Calu3 (cell line): ENCODE measurements at places on chromosomes 5 and 9.

DNA sequence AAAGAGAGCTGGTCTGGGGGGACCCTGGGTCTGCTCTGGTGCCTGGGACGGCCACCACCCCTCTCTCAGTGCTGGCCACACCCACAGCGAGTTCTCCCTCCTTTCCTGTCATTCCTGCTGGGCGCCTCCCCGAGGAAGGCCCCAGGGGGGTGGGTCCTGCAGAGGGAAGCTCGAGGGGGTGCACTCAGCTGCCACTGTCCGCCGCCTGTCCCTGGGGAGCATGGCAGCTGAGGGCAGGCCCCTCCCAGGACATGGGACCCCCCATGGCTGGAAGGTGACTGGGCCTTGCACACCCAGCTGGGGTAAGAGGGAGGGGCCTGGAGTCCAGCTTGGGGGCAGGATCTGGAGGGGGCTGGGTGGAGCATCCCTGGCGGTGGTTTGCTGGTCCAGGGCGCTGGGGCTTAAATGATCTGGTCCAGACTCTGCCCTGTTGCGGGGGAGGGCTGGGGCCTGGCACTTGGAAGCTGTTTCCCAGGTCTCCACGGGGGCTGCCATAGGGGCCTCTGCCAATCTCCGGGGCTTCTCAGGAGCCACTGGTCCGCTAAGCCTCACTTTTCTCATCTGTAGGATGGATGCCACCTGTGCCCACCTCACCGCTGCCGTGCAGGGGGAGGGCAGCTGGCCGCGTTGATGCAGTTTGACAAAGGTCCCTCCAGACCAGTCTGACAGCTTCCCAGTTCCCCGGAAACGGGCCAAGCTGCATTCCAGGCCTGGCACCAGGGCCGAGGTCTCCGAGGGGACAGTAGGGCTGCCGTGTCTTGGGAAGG is 6.0 kb upstream of the SLC2A6 start:
- peak; percentile 73 for DNase-seq

GRCh38 chr5:90632791-90633190 is 74.2 kb downstream of the ADGRV1 start:
- DNase-seq: no peak

DNA sequence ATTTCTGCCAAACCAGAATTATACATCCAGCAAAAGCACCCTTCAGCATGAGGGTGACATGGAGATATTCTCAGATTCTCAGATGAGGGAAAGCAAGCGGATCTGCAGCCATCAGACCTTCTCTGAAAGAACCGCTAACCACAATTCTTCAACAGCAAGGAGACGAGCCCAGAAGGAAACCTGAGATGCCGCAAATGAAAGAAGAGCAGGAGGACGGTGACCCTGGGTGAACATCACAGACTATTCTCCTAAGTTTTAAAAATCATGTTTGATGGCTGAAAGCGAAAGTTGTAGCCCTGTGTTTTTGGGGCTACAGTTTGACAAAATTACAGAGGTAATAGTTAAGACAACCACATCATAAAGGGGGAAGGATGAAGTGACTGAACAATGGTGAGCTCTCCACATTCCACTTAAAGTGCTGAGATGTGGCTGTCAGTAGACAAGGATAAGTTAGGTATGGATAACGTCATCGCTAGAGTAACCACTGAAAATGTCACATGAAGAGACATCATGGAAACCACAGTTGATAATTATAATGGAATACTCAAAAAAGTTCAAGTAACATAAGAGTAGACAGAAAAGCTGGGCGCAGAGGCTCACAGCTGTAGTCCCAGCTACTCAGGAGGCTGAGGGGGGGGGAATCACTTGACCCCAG is 31.5 kb upstream of the NSMF start:
- DNase-seq: no peak

DNA sequence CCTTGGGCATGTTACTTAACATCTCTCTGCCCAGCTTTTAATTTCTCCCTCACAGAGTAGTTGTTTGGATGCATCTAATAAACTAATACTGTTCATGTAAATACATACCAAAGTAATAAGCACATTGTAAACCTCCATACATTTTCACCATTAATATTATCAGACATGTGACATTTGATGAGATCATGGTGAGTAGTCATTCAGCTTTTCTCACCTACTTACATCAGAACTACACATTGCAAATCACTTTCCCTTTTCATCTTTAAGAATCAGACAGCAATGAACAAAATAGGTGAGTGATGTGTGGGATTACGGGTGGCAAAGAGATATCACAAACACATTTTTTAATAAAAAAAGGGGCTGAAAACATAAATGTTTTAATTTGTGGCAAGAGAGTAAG is 89.3 kb downstream of the JAKMIP2 start:
- DNase-seq: no peak

DNA sequence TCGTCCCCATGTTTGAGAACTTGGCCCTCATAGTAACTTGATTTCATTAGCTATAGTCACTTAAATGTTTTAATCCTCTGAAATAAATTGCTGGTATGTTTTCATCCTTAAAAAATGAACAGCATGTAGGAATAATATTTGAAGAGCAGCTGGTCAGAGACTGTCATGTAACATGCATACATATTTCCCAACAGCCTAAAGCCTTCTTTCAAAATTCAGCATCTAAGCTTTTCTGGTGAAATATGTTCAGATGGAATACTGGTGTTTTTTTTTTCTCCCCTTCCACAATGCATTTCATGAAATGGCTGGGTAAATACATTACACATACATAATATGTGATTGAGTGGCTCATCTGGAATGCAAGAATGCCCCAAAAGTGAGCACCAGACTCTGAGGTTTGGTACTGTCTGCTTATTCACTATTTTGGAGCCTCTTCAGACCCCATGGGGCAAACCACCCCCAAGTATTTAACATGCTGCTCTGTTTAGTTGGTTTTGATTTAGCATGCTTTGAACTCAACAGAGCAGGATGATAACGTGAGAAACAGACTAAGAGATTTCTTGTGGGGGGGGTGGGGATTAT is 94.0 kb downstream of the SMARCA2 start:
- DNase-seq: no peak

- peak; percentile 87 for DNase-seq
Observed at GRCh38 chr5:1174122-1174936, 27.1 kb upstream of the SLC6A19 start.

DNA sequence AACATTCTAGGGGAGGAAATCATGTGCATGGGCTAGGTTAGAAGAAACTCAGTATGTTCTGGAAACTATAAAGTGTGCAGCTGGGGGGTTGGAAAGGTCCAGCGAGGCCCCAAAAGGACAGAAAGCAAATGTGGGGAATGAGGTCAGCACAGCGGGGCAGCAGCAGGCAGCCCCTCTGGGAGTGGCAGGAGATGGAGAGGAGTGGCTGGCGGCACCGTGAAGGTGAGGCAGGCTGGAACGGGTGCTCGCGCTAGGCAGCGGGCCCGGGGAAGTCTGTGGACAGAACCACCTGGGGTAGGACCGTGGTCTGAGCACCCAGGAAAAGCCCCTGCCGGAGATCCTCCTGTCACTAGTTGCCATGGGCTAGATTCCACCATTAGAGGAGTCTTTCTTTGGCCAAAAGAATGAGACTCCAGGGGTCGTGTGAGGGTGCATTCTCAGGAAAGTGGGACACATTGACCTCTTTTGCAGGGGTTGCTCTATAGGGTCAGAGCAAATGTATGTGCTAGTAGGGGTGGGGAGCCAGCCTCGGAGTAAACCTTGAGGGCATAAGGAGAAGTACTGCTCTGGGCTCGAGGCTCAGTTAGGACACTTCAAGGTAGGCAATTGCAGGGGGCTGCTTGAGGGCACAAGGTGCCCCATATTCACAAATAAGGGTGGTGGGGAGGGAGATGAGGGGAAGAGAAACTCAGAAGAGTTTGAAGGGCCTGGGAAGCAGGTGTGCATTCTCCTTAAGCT is 61.2 kb downstream of the IL6ST start:
- no peak for DNase-seq

DNA sequence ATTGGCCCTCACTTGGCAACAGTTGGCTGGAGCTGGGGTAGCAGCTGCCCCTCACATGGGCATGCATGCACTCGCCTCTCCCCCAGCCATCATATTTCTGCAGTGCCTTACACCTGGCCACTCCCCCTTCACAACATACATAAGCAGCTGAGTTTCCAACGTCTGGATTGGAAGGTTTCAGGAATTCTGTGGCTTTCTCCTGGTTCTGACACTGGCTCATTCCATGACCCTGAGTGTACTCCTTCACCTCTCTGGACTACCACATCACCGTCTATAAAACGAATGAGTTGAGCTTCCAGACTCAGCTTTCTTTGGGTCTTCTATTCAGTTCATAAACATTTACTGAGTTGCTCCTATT is 84.3 kb downstream of the GALNT10 start:
- no peak for DNase-seq

DNA sequence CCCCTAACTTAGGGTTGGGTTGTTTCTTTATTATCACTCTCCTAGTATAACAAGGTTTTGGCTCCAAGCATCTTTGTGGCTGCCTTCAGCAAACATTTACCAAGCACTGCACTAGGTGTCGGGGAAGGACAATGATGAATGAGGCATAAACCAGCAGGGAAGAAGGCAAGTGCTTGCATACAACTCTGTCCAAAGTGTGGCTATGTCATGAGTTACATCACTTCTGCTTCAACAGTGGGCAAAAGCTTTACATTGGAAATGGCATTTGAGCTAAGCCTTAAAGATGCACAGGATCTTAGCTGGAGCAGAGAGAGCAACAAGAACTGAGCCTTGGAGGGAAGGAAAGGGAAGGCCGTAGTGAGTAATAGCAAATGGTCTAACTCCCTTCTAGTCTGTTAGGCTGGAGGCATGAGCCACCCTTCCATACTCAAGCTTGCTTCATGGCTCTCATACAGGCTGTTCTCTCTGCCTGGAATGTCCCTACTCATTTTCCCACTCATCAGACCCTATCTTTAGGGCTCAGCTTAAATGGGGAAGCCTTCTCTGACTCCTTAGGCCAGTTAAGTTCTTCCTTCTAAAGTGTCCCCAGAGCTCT is 121.8 kb downstream of the SEMA6A start:
- no peak for DNase-seq

DNA sequence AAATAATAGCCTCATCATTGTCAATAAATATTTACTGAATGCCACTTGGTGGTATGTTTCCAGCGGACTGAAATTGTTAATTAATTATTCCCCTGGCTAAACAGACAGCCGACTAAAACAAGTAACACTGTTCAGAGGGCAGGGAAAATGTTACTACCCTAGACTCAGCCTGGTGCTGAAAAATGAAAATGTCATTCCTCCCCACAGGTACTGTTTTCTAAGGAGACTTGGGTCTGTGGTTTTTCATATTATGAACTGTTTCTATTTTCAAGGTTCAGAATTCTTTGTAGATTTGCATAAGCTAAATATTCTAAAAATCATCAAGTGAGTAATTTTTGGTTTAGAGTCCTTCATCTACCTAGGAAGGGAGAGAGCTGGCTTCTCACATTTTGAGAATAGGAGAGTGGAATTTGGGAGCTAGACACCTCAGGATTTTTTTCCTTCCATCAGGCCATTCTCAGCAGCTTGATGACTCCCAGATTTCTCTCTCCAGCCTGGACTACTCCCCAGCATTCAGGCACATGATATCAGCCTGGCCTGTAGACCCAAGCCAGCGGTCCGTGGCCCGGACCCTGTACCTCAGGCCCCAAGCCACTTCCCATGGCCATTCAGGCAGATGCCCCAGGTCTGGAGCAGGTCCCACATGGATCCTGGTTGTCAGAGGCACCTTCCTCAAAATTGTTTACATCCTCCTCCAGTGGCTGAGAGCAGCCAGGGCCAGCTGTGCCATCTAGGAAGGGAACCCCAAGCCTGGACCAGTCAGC is 24.4 kb downstream of the BHMT start:
- no peak for DNase-seq

DNA sequence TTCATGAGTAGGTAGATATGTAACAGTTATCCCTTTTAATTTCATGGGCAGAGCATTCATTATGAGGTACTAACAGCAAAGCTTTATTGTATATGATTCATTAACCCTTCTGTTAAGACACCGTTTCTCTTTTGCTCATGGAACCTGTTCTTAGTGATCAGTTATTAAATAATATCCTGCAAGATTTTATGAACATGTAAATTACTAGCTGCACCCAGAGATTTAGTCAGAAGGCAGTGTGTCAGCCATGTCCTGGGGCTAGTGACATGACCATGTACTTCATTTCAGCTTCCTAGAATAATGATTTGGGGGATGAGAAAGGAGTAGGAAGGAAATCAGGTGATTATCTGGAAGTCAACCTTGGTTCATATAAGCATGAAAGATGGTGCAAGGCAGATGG is 7.0 kb downstream of the MAST4 start:
- DNase-seq: no peak

DNA sequence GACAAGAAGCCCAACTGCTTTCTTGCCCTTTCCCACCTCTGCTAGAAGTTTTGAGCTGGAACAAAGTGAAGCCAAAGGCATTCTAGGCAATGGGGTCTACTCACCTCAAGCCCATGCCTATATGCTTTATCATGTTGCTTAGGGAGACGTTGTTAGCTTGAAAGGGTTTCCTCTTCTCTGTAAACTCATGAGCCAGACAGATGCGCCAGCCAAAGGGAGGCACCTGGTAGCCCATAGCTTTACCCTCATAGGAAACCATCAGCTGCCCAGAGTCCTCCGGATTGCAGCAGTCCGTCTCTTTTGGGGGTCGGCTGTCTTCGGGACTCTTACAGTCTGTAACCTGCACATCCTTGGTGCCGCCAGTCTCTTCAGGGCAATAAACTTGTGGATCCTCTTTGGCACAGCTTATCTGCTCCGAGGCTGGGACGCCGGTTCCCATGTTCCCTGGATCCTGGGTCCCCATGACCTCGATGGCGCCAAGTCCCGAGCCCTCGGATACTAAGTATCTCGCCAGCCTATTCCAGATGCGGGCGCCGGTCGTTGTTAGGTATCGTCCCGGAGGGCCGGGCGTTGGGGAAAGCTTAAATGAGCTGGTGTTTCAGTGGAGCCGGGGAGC is 678 bp downstream of the GBA2 start:
- DNase-seq: no peak

GRCh38 chr9:130868230-130868629 is 28.4 kb downstream of the QRFP start:
- DNase-seq: no peak

GRCh38 chr9:70352356-70352755 is 62.1 kb downstream of the KLF9 start:
- DNase-seq: no peak

- DNase-seq: no peak
Observed at GRCh38 chr5:89071941-89072331, 189.0 kb upstream of the MEF2C start.

- DNase-seq: no peak
Observed at GRCh38 chr9:122080986-122081385, 12.1 kb downstream of the TTLL11 start.

DNA sequence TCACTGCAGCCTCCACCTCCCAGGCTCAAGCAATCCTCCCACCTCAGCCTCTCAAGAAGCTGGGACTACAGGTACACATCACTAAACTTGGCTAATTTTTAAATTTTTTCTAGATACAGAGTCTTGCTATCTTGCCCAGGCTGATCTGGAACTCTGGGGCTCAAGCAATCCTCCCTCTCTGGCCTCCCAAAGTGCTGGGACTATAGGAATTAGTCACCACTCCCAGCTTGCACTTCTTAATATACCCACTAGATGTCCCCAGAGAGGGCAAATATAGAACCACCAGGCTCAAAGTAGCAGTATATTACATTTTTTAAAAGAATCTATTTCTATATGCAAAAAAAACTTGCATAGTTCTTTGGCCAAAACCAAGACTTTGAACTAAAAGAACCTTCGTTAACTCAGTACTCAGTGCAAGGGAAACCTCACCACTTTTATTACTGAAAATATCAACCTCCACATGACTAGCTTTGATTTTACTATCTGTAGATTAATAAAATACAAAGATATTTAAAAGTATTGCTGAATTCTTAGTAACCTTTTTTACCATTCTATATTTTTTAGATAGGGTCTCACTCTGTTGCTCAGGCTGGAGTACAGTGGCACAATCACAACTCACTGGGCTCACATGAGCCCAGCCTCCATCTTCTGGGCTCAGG is 25.8 kb upstream of the HSD17B3 start:
- DNase-seq: peak; percentile 58
